ENCODE measurements at places on chromosomes 1 and 21.

GRCh38 chr1:216705676-216706075 is 17.6 kb downstream of the ESRRG start:
- H3K36me3 ChIP-seq, result no peaks in the 10 kb centered on the region
- no peaks in the 10 kb centered on the region for H3K4me1 ChIP-seq
- H3K4me3 ChIP-seq, result no peak overlapping the region
- DNase-seq, result peak; percentile 62
- H3K27me3 ChIP-seq, result no peaks in the 10 kb centered on the region
- H3K27ac ChIP-seq, result no peak overlapping the region

- no peaks in the 10 kb centered on the region for H3K36me3 ChIP-seq
- no peak overlapping the region for H3K27ac ChIP-seq
- H3K4me3 ChIP-seq, result no peak overlapping the region
Observed at GRCh38 chr1:237921306-237921705, 30.6 kb upstream of the ZP4 start.

DNA sequence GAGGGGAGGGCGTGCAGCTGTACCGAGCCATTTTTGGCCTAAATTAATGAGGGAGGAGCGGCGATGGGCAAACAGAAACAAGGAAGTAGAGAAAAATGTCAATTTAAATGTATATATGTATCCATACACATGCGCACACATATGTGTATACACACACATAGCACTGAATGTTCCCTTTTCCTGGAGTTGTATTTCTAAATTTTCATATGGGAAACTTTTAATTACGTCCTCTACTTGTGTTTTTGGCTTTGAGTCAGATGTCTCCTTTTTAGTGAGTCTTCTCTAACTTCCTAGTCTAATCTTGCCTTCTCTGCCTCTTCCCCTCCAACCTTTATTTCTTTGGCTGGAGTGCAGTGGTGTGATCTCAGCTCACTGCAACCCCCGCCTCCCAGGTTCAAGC is 15.4 kb upstream of the CYYR1 start:
- H3K27ac ChIP-seq, result no peak overlapping the region
- no peaks in the 10 kb centered on the region for H3K4me1 ChIP-seq

DNA sequence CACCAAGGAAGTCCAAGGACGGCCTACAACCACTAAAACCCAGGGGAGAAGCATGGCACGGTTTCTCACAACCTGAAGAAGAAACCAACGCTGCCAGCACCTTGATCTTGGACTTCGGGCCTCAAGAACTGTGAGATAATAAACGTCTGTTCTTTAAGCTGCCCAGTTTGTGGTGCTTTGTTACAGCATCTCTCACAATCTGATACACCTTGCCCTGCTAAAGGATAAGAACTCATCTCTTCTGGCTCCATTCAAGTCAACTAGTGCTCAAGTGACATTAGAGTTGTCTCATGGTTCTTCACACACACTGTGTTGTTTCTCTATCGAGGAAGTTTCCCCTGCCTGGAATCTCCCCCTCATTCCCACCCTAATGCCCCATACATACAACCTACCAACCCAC is 314.4 kb upstream of the RUNX1 start:
- DNase-seq, result no peak
- no peaks in the 10 kb centered on the region for H3K36me3 ChIP-seq
- H3K27me3 ChIP-seq, result no peaks in the 10 kb centered on the region
- no peak overlapping the region for H3K4me3 ChIP-seq
- H3K4me1 ChIP-seq, result no peaks in the 10 kb centered on the region

- H3K27ac ChIP-seq, result no peak overlapping the region
- DNase-seq, result no peak
- H3K36me3 ChIP-seq, result no peaks in the 10 kb centered on the region
- no peak overlapping the region for H3K4me3 ChIP-seq
Observed at GRCh38 chr21:42265231-42265812, 46.4 kb downstream of the ABCG1 start.

- no peaks in the 10 kb centered on the region for H3K27me3 ChIP-seq
- no peaks in the 10 kb centered on the region for H3K36me3 ChIP-seq
- H3K27ac ChIP-seq, result no peak overlapping the region
- no peaks in the 10 kb centered on the region for H3K4me1 ChIP-seq
- H3K4me3 ChIP-seq, result no peak overlapping the region
Observed at GRCh38 chr21:14850394-14850793, 214.4 kb downstream of the NRIP1 start.

DNA sequence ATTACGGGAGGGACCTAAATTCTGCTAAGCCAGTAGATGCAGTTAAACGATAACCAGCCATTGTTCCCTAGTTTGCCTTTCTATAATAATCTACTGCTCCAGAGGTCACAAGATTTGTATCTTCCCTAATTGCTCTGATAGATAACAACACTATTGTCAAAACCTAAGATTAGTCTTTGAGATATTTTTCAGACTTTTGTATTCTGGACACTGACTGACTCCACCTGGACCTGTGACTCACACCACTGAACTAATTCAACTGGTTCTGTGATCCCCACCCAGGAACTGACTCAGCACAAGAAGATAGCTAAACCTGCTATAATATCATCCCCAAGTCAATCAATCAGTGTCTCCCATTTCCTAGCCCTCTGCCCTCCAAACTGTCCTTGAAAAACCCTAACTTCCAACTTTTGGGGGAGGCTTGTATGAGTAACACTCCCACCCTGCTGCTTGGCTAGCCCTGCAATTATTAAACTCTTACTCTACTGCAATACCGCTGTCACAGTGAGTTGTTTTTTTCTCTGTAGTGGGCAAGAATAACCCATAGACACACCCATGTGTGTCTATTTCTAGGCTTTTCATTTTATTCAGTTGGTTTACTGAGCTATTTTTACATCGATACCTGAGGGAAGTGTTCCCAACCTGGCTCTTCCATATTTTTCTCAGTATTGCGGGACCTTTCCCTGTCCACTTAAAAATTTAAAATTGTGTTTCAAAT is 11.2 kb downstream of the KIFAP3 start:
- no peak for DNase-seq
- no peaks in the 10 kb centered on the region for H3K36me3 ChIP-seq
- no peak overlapping the region for H3K27ac ChIP-seq
- H3K4me1 ChIP-seq, result no peaks in the 10 kb centered on the region

DNA sequence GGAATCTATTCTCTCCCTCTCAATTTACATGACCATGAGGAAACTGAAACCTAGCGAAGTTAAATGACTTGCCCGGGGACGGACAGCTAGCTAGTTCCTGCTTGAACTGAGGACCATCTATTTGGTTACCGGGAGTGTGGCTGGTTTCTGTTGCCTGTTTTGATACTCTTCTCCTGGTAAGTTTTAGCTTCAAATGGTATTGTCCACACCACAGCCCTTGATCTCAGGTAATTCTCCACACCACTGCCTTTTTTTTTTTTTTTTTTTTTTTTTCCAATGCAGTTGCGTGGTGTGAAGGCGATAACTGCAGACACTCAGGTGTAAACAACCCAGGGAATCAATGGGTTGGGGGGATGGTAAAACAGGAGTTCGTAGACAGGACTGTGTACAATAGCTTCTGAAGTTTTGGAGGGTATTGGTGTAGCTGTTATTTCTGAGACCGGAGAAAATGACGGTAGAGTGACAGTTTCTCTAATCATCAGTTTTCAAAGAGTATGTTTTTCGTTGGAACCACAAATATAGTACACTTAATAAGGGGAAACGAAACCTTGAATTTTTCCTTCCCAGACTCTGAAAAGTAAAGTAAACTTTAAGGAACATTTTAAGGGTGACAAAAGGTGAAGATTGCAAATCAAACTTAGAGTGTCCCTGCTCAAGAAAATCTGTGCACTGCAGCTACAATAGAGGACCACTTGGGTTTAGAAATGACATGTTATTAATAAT is 125.3 kb upstream of the CACYBP start:
- H3K4me3 ChIP-seq, result no peak overlapping the region
- no peaks in the 10 kb centered on the region for H3K4me1 ChIP-seq
- no peaks in the 10 kb centered on the region for H3K36me3 ChIP-seq
- H3K27ac ChIP-seq, result no peak overlapping the region
- DNase-seq, result no peak
- H3K27me3 ChIP-seq, result no peaks in the 10 kb centered on the region

DNA sequence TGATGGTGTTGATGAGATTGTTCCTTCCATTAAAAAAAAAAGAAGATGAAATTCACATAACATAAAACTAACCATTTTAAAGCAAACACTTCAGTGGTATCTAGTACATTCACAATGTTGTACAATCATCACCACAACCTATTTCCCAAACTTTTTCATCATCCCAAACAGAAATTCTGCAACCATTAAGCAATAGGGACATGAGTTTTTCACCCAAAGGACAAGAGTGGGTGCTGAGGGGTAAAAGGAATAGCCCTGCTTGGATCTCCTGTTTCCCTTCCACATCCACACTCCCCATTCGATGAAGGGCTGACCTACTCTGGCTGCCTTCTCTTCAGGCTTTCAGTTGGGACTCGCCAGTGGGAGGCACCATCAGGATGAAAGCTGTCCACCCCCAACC is 59.3 kb downstream of the SLC9A1 start:
- H3K36me3 ChIP-seq, result no peaks in the 10 kb centered on the region
- no peaks in the 10 kb centered on the region for H3K27me3 ChIP-seq
- H3K4me1 ChIP-seq, result peaks cover 6% of the 10 kb centered on the region
- H3K27ac ChIP-seq, result no peak overlapping the region
- H3K4me3 ChIP-seq, result no peak overlapping the region

DNA sequence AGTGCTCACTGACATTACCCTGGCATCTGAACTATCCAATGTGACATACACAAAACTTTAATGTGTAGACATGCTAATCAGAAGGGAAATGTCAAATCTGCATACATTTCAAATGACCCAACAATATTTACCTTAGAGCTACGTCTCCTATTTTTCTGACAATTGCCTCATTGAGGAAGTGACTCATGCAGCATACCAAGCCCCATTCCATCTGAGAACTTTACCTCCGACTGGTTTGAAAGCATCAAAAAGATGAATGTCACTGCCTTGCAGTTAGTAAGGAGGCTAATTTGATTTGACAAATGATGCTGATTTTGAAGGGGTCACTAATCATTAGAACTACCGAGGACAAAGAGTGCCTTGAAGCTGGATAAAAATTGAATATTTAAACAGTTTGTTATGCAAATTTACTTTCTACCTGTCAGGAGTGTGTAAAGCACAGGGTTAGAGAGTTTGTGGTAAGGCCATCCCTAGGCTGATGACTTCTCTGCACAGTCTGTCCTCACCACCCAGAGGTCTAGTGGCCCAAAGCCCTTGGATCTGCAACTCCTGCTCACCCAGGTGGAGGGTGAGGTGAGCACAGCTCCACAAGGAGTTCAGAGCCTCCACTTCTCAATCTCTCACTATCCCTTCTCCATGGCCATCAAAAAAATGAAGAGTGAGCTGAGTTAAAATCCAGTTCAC is 500.3 kb upstream of the C1orf87 start:
- H3K4me1 ChIP-seq, result peaks cover 6% of the 10 kb centered on the region
- H3K36me3 ChIP-seq, result no peaks in the 10 kb centered on the region
- H3K27me3 ChIP-seq, result no peaks in the 10 kb centered on the region
- H3K4me3 ChIP-seq, result no peak overlapping the region
- no peak for DNase-seq

DNA sequence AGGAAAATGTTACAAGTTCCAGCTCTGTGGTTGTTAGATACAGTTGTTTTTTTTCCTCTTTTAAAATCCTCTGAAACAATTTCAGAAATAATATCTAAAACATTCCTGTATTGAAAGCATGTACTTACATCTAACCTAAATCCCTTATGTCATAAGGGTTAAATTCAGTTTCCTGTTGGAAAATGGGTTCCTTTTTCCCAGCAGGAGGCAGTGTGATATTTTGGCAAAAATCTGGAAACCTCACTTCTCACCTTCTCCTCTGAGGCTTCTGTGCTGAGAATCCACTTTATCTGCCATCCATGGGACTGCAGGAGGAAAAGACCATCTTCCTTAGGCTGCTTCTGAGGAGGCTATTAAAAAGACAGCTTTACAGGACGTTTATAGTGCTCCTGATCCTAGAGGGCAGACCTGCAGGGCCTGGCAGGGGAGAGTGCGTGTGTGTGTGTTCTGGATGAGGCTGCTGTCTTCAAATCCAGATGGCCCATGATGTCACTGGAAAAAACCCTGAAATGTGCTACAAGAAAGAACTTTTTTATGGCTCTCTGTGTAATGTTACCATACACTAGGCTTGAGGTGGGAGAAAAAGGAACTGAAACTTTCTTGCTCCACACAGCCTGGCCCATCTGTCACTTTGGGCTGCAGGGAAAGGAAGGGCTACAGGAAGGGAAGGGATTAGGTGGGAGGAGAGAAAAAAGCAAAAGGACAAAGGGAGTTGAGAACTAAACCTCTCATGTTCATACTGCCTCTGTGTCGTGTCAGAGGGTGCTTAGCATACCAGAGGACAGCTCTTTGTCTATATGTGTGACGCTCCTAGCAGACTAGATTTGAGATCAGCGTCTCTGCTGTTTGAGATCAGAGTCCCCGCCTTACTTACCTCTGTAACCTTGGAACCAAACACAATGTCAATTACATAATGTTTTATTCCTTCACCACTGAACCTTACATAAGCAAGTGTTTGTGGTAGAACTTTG is 379.2 kb upstream of the SPAG17 start:
- H3K27me3 ChIP-seq, result no peaks in the 10 kb centered on the region
- H3K4me3 ChIP-seq, result no peak overlapping the region
- no peaks in the 10 kb centered on the region for H3K36me3 ChIP-seq

DNA sequence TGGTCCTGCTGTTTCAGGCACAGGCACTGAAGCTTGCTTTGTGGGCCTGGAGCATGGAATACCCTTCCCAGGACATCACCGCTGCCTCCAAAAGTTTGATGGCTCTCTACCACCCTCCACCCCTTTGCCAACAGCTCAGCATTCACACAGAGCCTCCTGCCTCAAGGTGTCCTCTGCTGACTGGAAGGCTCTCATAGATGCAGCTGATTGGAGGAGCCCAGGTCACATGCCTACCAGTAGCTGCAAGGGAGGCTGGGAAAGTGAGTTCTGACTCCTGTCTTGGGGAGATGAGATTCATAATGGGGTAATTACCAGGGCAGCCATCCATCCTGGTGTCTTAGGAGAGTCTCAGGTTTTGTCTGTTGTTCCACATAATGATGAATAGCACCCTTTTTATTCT is 124.8 kb upstream of the GRIK3 start:
- no peaks in the 10 kb centered on the region for H3K4me1 ChIP-seq
- H3K27ac ChIP-seq, result no peak overlapping the region
- H3K27me3 ChIP-seq, result peaks cover 2% of the 10 kb centered on the region
- no peak for DNase-seq

DNA sequence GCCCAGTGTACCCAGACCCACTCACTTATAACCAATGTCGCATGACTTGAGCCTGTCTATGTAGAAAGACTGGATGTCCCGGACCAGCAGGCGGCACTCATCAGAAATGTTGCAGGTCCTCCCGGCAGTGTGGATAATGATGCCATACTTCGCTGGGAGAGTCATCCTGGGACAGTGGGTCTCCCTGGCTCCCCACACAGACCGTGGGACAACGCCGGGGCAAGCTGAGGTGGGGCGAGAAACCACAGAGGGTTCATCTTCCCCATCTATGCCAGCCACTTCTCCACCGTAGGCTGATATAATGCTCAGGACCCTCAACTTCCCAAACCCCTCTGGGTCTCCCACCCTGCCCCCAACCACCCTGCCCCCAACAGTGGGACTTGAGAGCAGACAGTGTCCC is 8.3 kb downstream of the PGLYRP4 start:
- no peak for DNase-seq
- H3K27ac ChIP-seq, result no peak overlapping the region
- no peak overlapping the region for H3K4me3 ChIP-seq
- no peaks in the 10 kb centered on the region for H3K36me3 ChIP-seq
- no peaks in the 10 kb centered on the region for H3K27me3 ChIP-seq

GRCh38 chr1:27669876-27670275 is 2.1 kb downstream of the IFI6 start:
- H3K27me3 ChIP-seq, result no peaks in the 10 kb centered on the region
- no peaks in the 10 kb centered on the region for H3K36me3 ChIP-seq
- no peak overlapping the region for H3K4me3 ChIP-seq
- H3K27ac ChIP-seq, result no peak overlapping the region

- H3K4me1 ChIP-seq, result no peaks in the 10 kb centered on the region
- no peak for DNase-seq
- H3K4me3 ChIP-seq, result no peak overlapping the region
Observed at GRCh38 chr1:30330644-30331043, 392.7 kb downstream of the MATN1 start.

Data from prostate gland (tissue), 2 donors.